ENCODE measurements at places on chromosomes 6 and 20.
A peak's percentile ranks its signal among the peaks of the same experiment; 100 is the strongest.

DNA sequence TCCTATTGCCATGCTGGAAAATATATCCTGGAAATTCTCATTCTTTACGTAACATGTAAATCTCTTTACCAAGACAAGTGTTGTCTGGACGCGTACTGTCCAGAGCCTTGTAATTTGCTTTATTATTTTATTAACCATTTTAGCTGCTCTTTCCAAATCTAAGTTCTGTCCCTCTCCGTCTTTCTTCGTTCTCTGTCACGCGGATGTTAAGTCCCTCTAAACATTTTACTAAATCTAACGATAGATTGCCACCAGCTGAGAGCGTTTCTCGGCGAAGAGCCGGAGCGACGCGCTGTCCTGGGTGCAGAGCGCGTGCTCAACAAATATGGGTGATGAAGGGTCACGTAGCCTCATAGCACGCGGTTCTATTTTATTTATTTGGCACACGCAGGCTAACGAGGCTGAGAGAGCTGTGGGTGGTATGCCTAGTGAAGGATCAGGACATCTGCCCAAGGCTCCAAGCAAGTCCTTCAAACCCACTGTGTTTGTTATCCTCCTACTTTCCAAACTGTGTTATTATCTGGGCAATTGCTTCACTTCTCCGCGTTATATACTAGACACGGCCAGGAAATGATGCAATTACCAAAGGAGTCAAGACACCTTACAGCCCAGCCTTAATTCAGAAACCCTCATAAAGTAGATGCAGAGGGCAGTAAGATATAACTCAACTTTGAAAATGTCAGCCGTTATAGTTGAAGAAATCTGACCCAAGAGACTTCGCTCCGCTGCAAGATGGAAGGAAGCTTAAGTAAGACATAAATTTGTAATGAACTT lies 10.0 kb upstream of the NCOA7 start:
- DNase-seq, result no peak

GRCh38 chr6:37134396-37135191 lies 35.4 kb upstream of the PIM1 start:
- DNase-seq, result peak; percentile 37

DNA sequence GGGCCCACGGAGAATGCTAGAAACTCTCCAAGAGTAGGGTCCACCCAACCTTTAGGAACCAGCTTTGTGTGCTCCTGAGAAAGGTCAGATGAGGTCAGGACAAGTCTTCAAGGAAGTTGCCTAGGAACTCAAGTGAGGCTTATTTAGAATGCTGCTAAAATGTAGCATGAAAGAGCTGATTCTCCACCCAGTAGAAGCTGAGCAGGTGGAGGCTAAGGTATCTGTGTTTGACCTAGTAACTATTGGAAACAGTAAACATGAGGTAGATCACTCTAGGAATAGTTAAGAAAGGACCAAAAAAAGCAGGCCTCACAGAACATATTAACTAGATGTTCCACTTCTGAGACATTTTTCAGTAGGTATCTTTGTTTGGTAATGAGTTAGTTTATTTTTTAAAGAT lies 13.9 kb downstream of the CEP43 start:
- no peak for DNase-seq

DNA sequence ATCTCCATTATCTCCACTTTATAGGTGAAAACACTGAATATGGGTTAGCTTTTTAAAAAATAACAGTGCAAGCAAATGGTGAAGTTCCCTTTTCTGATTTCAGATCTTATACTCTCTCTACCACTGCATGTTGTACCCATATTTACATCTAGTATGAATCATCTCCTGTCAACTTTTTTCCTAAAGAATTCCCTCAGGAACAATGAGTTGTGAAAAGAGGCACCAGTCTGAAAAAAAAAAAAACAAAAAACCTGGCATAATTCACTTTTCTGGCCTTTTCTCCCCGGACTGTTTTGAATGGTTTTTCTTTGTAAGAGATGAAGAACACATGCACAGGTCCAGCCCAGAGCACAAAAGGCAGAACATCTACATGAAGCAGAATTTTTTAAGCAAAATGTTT lies 596.0 kb downstream of the COL12A1 start:
- DNase-seq, result no peak

DNA sequence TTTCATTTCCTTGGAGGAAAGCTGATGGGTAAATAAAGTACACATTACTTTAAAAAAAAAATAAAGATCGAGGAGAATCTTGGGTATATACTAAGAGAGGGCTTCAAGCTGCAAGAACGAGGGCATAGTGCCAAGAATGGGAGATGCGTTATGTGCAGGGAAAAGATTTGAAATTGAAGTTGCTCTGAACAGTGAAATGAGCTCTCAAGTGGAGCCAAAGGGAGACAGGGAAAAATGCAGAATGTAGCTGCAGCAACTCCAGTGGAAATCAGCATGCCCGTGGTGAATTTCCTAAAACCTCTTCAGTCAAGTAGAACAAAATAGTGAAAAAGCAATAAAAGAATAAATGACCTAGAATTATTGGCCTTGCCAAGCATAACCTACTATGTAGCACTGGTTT lies 11.4 kb upstream of the COL9A1 start:
- no peak for DNase-seq

- no peak for DNase-seq
Observed at GRCh38 chr6:163162874-163163213, 251.7 kb upstream of the QKI start.

DNA sequence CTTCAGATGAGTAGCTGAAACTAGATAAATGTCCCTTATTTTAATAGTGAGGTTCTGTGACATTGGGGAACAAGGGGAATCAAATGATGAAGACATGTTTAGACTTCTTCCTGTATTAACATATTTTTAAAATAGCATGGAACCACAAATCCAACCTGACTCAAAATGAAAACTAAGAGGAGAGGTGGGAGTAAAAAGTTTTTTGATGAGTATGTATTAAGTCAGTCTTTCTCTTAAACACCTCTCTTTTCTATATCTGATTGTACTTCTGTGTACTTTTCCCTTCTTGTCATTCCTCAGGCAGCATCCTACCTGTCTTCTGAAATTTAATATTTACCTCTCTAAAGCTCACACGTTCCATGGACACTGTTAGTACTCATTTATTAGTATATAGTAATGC lies 8.7 kb upstream of the SDHAF4 start:
- no peak for DNase-seq

GRCh38 chr6:71287038-71287437 lies 1.6 kb upstream of the OGFRL1 start:
- no peak for DNase-seq

GRCh38 chr20:19403549-19403948 lies 191.1 kb downstream of the SLC24A3 start:
- DNase-seq, result no peak

DNA sequence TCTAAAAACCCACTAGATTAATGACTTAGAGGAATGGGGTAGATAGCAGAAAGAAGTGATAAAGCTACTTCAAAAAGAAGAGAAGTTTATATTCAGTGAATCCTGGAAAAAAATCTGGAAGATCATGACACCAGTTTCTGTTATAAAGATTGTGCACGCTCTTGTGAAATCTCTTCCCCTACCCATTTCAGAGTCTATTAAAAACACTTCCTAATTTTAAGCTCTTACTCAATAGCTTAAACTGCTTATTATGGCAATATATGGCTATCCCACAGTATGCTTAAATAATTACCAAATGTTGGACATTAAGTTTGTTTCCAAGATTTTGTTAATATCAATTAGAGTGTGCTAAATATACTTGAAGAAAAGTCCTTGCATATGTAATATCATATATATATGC lies 585.3 kb upstream of the MAN1A1 start:
- DNase-seq, result no peak

DNA sequence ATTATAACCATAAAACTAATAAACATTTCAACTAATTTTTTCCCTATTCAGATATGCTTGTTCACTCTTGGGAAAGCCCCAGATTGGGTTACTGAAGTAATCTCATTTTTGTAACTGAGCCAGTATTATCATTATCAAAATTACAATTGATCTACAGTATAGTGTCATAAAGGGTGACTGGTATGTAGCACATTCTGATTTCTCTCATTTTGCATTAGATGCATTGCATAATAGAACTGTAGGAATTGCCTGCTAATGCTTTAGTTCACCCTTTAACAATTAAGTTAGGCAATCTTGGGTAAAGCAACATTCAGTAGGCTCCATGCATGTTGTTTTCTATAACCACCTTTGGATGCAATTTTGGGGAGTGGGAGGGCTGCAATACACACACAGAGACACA lies 150.8 kb upstream of the FLRT3 start:
- DNase-seq, result no peak

DNA sequence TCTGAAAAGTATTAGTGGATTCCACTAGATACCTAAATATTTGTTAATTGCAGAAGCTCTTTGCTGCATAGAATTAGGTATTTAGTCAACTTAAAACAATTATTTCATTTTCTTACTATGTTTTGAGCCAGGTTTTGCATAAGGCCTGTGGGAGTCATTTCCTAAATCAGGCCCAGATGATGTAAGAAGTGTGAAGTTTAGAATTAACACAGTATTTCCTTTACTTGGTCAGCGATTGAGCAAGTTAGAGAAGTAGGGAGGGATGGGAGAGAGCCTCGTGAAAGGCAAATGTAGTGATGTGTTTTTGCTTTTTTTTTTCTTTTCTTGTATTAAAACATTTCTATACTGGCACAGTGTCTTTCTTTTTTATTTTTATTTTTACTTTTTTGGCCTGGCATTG lies 711.1 kb downstream of the HDGFL1 start:
- no peak for DNase-seq

GRCh38 chr6:83311231-83311630 lies 118.1 kb downstream of the RWDD2A start:
- no peak for DNase-seq

GRCh38 chr6:16162003-16162402 lies 33.1 kb downstream of the MYLIP start:
- no peak for DNase-seq

DNA sequence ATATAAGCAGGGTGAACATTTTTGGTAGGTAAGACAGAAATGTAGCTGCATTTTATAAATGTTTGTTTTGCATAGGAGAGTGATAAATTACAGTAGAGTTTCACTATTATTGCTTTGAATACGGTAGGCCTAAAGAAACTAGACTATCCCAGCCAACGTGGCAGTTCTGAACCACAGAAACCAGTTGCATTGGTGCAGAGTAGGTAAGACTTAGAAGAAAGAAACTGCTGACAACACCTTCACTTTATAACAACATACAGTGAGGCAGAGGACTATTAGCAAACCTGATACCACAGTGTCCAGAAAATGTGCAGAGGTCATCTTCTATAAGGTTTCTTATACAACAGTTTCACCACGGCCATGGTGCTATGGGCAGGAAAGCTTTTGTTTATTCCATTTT lies 566.1 kb downstream of the KIF16B start:
- no peak for DNase-seq

- DNase-seq, result no peak
Observed at GRCh38 chr6:83852528-83853177, 507 bp upstream of the RIPPLY2 start.

- no peak for DNase-seq
Observed at GRCh38 chr20:50281831-50282591, 91.4 kb downstream of the CEBPB start.

DNA sequence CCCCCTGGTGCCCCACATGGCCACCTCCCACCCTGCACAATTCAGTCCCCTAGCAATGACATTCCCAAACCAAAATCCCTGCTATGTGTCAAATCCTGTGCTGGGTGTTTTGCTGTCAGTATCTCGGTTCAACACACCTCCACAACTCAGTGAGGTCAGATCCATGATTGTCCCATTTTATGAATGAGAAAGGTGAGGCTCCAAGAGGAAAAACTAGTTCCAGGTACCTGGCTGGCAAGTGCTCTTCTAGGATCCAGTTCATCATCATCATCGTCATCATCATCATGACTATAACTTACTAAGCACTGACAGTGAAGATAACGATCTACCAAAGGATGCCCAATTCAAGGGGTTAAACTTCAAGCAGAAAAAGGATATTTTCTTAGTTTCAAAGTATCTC lies 15.2 kb downstream of the ID1 start:
- DNase-seq, result no peak

DNA sequence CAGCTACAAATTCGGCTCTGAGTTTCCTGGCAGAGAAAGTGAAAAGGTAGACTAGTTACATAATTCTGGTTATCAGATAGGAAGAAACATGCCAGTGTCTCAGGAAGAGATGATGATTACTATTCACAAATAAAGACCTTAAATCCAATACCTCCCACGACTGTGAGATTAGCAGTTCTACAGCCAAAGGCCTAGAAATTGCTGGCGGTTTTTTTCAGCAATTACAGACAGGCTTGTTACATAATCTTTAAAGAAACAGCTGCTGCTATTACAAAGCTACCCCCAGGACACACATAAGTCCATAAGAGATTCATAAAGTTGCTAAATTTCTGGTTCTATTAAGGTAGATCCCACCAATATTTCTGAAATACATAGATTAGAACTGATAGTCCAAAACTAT lies 40.2 kb downstream of the PIGU start:
- no peak for DNase-seq

DNA sequence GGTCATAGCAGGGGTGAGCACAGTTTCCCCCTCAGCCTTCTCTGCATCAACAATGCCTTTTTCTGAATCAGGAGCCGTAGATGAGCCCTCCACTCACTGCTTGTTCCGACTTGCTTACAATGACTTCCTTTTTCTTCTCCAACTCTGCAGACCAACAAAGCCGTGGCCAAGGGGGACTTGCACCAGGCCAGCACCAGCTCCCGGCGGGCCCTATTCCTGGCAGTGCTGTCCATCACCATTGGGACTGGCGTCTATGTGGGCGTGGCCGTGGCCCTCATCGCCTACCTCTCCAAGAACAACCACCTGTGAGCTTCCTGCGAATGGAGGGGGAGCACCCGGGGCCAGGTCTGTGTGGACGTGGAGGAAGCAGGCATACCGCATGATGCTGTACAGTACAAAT lies 195.8 kb downstream of the SYNDIG1 start:
- DNase-seq, result no peak

DNA sequence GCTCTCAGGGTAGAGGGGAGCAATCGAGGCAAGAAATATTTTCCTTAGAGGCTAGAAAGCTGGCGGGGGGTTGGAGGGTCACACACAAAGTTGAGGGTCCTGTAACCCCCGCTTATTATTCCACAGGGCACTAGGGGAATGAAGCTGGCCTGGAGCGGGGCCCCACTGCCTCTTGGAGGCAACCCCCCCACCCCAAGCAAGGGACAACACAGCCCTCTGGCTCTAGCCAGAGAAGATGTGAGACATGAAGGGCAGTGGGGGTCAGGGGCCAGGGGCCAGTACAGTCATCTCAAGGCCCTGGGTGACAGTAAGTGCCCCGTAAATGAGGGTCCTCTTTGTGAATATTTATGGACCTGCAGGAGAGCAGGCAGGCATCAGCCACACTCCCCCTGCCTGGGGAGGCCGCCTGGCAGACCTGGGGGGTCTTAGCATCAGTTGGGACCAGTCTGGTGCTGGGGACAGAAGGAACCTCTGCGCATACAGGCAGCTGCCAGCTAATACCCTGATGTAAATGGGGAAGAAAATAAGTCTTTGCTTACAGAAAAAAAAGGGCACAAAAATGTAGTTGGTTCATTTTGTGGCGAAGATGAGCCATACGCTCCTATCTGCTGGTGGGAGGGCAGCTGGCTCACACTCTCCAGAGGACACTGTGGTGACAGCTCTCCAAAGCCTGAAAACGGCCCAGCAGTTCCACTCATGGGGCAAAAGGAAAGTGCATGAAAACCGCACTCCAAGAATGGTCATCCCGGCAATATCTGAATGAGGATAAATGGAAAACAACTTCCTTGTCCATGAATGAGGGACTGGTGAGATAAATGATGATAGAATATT lies 21.9 kb downstream of the SPATA2 start:
- no peak for DNase-seq

GRCh38 chr20:63004607-63005364 lies 2.0 kb downstream of the BHLHE23 start:
- no peak for DNase-seq

All from omental fat pad (tissue), 4 donors.